Ascending aorta (tissue), 2 donors: ENCODE measurements at places on chromosomes 6 and 20. TPM values are rescaled to one million over a fixed set of nuclear protein-coding genes. Genes with fewer than 3 reads are reported as not detected.

ROS1 gene
- total RNA-seq, result not detected

MAN1A1 gene
- total RNA-seq, result 75.5 TPM

ERVFRD-1 gene
- total RNA-seq, result not detected

MAD2L1BP gene
- total RNA-seq, result 15.0 TPM

NANP gene
- 2.6 TPM for total RNA-seq
